HT-29 (cell line): ENCODE measurements at places on chromosomes 1 and 21. TPM values are rescaled to one million over a fixed set of nuclear protein-coding genes. Genes with fewer than 3 reads are reported as not detected.
A peak's percentile ranks its signal among the peaks of the same experiment; 100 is the strongest.

DNA sequence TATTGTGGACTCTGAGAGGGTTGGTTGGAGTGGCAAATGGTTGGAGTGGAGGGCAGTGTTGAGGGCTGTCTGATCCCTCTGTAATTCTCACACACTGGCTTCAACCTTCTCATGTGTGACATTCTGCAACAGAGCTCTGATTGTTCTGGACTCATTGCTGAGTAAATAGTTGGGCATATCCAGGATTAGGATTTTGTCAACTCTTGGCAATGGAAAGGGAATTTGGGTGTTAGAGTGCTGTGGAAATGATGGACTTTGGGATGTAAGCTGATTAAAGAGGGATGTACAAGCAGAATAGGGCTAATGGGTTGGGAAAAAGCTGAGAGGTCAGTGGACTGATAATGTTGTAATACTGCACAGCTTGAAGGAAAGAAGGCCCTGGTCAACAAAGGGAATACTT, 16.5 kb downstream of the TLCD4 start:
- DNase-seq, result no peak

- DNase-seq, result no peak
Observed at GRCh38 chr1:90074137-90074536, 79.2 kb downstream of the ZNF326 start.

GRCh38 chr1:51578383-51579109, 38.3 kb upstream of the OSBPL9 start:
- DNase-seq, result no peak

- DNase-seq, result no peak
Observed at GRCh38 chr1:12556368-12556930, 61.6 kb downstream of the DHRS3 start.

DNA sequence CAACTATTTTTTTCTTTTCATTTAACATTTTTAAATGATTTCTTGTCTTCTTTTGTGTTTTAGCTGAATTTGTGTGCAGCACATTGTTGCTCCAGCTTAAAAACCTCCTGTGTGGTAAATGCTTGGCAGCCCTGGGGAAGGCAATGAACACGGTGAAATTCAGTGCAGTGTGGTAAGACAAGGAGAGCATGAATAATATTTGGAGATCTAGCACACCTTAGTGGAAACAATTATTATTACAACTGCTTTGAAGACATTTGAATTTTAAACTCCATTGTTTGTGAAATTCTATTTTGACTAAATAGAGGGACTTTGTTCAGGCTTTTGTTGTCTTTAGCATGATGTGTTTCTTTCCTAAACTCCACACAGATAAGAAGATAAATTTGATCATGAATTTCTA, 242.6 kb upstream of the CXADR start:
- DNase-seq, result peak; percentile 31

DNA sequence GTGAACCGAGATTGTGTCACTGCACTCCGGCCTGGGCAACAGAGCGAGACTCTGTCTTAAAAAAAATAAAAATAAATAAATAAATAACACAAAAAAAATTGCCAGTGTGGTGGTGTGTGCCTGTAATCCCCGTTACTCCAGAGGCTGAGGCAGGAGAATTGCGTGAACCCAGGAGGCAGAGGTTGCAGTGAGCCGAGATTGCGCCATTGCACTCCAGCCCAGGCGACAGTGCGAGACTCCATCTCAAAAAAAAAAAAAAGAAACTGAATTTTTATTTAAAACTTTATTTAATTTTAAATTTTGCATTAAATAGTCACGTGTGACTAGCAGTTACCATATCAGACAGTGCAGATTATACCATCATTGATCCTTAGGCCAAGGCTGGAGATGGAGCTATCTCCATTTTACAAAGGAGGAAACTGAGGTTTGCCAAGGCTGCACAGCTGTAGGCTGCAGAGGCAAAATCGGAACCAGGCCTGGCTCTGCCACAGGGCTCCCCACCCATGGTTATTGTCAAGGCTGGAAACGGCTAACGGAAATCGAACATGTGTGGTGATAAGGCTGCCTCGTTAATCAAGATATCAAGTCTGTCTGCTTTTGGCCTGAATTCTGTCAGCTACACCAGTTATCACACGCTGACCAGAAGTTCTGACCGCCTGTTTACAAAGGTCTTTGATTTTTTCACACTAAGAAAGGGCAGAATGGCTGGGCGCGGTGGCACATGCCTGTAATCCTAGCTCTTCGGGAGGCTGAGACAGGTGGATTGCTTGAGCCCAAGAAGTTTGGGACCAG, 20.5 kb downstream of the HSPG2 start:
- no peak for DNase-seq

FAM167B gene
- 0.29 TPM in 1 of 2 replicates, not detected in the other for total RNA-seq

PTGFRN gene
- total RNA-seq, result 26.1 and 35.2 TPM in 2 replicates

RPRD2 gene
- total RNA-seq, result 6.7 and 8.0 TPM in 2 replicates

CCDC190 gene
- 0.29 TPM in 1 of 2 replicates, not detected in the other for total RNA-seq

MYOG gene
- not detected in 2 replicates for total RNA-seq

CYP2J2 gene
- total RNA-seq, result not detected in 2 replicates
